ENCODE measurements at places on chromosomes 4 and X.

- DNase-seq, result peak; percentile 69
Measured at GRCh38 chrX:8743126-8743732, 11.3 kb upstream of the ANOS1 start.

- no peak for DNase-seq
Measured at GRCh38 chrX:68922013-68922412, 93.2 kb downstream of the EFNB1 start.

- no peak for DNase-seq
Measured at GRCh38 chrX:96447161-96447560, 237.5 kb upstream of the DIAPH2 start.

DNA sequence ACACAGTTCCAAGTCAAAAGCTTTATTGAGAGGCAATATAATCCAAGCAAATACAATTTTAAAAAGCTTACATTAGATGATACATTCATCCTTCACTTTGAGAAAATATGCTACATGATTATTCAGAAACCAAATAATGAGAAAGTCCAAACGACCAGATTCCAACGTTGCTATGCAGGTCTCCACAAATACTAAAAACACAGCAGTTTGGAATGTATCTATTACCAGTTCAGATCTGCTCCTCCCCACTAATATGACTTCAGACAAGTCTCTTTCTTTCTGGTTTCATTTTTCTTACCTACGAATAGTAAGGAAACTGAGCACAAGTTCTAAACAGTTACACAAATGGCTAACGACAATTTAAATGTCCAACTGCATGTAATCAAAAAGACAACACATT is 9.5 kb downstream of the NAF1 start:
- no peak for DNase-seq

Measured in T-helper 9 cell (primary cell).